ENCODE measurements at places on chromosomes 12 and 14. TPM values are rescaled to one million over a fixed set of nuclear protein-coding genes. Genes with fewer than 3 reads are reported as not detected.

OTUB2 gene
- total RNA-seq, result 0.11 TPM

MYO1A gene
- 0.35 TPM for total RNA-seq

DNA sequence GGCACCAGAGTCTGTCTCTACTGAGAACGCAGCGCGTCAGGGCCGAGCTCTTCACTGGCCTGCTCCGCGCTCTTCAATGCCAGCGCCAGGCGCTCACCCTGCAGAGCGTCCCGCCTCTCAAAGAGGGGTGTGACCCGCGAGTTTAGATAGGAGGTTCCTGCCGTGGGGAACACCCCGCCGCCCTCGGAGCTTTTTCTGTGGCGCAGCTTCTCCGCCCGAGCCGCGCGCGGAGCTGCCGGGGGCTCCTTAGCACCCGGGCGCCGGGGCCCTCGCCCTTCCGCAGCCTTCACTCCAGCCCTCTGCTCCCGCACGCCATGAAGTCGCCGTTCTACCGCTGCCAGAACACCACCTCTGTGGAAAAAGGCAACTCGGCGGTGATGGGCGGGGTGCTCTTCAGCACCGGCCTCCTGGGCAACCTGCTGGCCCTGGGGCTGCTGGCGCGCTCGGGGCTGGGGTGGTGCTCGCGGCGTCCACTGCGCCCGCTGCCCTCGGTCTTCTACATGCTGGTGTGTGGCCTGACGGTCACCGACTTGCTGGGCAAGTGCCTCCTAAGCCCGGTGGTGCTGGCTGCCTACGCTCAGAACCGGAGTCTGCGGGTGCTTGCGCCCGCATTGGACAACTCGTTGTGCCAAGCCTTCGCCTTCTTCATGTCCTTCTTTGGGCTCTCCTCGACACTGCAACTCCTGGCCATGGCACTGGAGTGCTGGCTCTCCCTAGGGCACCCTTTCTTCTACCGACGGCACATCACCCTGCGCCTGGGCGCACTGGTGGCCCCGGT lies at the start of gene PTGDR:
PTGDR (plus strand) TSS at position 198 of the 778 bp plus-strand sequence; CDS start at position 315, 117 bp downstream.
- peak; percentile 71 for DNase-seq

DNA sequence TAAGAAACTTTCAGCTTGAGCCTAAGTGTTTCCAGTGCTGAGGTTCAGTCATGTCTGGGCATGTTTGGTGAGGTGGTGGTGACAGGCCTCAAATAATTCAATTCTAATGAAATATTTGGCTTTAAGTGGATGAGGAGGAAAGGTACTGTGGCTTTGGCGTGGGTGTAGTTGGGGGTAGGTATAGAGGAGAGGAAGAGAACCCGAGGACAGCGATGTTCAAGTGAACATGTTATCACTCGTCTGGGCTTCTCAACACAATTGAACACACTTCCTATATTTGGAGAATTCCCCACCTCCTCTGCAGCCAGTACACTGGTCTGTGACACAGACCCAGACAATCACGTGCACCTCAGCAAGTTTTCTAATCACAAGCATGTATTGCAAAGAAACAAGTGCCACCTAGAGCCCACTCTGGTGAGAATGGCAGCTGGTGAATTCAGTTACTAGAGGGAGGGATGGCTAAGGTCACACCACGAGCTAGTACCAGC lies 53.0 kb downstream of the IFNG-AS1 start:
- DNase-seq, result no peak

Measured in right cardiac atrium (tissue), 5 donors.